ENCODE measurements at places on chromosomes 4 and X.

DNA sequence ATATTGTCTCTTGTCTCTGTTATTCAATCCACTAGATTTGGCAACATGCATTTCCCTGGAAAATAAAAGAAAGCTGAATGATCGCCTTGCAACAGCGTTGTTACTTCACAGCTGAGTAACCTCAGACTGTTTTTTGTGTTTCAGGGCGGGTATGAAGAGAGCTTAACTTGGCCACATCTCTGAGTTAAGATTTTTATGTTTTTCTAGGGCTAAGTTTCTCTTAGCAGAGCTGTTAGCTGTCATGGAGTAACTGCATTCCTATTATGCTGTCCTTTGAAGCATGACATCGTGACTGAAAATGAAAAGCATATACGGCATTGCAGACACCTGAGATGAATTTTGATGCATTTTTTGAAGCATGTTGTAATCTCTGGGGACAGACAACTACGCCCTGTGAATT is 1798.9 kb downstream of the PCDH7 start:
- DNase-seq, result no peak

GRCh38 chr4:121792966-121793365 is 8.2 kb upstream of the EXOSC9 start:
- no peak for DNase-seq

DNA sequence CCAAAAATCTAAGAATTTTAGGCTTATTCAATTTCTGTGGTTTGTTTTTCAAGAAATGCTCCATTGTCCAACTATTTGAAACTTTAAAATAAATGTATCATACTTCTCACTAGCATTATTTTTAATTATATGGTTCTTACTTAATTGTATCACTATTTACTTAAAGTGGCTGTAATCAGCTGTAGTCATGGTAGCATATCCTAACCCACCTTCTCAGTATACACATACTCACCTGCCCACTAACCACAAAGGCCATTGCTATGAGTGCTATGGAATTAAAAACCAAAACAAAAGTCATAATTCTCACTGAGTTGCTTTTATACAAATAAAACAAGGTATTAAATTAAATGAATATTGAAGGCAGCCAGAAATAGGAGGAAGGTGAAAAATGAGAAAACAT is 5.0 kb downstream of the FBXO8 start:
- no peak for DNase-seq

GRCh38 chr4:111636961-111637585 is 508.2 kb upstream of the FAM241A start:
- DNase-seq, result no peak

DNA sequence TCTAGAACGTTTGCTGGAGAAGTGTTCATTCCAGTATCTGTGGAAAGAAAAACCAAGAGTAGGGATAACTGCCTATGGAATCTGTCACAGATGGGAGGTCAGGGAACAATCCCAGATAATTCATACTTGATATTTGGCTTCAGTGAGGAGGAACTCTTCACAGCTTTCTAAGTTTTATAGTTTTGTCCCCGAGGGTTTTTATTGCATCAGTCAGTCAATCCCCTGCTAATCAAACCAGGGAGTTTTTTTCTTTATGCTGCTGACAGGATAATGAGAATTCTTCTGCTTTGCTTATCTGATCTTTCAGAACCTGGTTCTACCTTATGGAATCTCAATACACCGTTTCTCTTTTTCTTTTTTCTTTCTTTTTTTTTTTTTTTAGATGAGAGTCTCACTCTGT is 633 bp upstream of the TRIML2 start:
- no peak for DNase-seq

- DNase-seq, result peak; percentile 5
Measured at GRCh38 chrX:100995469-100995868, 26.0 kb downstream of the ARL13A start.

- DNase-seq, result no peak
Measured at GRCh38 chrX:69388526-69388925, 115.6 kb upstream of the NALF2 start.

- no peak for DNase-seq
Measured at GRCh38 chr4:158858410-158859199, 89.8 kb downstream of the FNIP2 start.

GRCh38 chr4:74942918-74943253 is 10.0 kb downstream of the PARM1 start:
- no peak for DNase-seq

DNA sequence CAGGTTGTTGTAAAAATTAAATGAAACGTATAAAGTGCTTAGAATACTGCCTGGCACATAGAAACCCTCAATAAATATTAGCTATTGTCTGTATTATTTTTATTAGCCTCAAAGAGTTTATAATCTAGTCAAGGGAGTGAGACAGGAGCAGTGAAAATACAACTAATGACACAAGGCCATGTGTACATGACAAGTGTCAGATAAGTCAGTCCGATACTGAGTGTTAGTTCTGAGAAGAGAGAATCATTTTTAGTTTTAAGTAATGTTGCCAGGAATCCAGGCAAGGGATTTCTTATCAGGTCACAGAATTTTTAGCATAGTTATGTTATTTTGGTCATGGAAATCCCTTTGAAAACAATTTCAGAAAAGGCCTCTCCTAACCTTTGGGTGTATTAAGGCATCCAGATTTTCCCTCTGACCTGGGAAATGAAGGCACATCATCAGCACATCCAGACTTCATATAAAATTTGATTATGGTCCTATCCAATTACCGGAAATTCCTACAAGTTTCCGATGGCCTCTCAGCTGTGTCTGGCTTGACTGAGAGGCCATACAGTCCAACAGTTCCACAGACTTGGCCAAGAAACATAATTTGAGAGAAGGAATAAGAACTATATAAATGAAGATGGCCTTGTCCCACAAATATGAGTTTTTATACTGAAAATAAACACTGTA is 35.7 kb downstream of the PPARGC1A start:
- DNase-seq, result no peak
